ENCODE measurements at places on chromosomes 3 and 15.

DNA sequence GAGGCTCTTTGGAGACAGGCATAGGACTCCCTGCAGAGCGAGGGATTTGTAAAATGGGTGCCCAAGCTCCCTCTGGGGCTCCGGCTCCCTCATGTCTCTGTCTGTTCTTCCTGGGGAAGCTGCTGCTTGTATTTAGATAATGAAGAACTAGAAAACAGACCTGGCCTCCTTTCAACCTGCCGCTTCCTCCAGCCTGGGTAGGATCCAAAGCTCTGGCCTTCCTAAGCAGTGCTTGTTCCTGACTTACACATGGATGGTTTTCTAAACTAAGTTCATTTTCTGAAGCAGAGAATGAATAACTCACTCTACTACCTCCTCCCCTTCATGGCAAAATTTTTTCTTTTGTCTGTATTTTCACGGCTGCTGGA is 36.9 kb upstream of the MYZAP start:
- no peak for DNase-seq

- DNase-seq: no peak
Observed at GRCh38 chr3:179463319-179463718, 12.0 kb upstream of the GNB4 start.

GRCh38 chr3:140316466-140316865 is 361.4 kb upstream of the TRIM42 start:
- DNase-seq: no peak

DNA sequence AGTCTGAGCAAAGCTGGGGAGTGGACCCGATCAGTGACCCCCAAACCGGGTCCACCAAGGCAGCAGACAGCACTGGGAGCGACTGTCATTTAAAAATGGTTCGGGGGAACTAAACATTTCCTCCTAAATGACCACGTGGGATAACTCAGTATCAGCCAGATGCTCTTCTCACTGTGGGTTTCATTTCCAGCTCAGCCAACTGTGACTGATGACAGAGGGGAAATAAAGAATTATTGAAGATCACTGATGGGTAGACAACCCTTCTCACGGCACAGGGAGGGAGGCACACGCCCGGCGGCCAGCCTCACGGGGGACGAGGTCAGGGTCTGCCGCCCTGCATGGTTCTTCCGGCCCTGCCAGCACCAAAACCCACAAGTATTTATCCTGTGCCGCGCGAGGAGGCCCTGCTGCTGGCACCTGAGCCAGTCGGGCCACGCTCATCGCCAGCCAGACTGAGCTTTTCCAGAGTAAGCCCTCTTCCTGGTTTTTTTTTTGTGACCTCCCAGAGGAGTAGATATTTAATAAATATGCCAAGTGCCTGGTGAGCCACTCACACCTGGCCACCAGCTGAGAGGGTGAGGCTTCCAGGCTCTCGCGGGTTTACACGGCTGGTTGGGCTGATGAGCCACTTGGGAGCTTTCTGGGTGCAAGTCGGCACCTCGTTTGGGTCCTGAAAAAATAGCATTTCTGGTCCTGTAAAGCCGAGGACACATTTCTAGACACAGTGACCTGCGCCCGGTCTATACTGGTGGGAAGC is 6.2 kb downstream of the MELTF start:
- DNase-seq: peak; percentile 87

- peak; percentile 11 for DNase-seq
Observed at GRCh38 chr15:57227899-57228298, 148.4 kb upstream of the CGNL1 start.

GRCh38 chr3:124963755-124964154 is 29.2 kb upstream of the MUC13 start:
- DNase-seq: no peak

GRCh38 chr3:190546881-190547510 is 33.1 kb downstream of the IL1RAP start:
- no peak for DNase-seq

DNA sequence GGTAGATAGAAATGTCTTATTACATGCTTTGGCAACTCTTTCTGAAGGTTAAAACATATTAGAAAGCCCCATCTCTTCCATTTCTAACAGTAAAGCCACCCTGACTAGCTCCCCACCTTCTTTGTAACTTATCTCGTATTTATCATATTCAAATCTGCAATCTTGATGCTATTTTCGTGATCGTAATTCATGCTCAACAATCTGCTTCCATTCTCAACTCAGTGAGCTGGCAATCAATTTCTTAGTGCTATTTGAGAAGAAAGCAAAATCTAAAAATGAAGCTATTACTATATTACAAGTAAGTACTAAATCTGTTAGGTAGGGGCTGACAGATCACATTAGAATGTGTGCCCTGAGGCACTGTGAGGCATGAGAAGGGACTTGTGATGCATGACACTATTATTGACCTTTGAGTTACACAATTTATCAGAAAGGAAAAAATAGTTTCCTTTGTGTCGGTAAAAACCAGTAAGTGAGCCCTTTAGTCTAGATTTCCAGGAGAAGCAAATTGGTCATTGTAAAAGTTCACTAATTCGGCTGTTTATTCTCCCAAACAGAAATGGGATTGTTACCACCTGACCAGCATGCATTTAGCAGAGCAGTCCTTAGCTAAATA is 379.7 kb upstream of the CNTN6 start:
- no peak for DNase-seq

DNA sequence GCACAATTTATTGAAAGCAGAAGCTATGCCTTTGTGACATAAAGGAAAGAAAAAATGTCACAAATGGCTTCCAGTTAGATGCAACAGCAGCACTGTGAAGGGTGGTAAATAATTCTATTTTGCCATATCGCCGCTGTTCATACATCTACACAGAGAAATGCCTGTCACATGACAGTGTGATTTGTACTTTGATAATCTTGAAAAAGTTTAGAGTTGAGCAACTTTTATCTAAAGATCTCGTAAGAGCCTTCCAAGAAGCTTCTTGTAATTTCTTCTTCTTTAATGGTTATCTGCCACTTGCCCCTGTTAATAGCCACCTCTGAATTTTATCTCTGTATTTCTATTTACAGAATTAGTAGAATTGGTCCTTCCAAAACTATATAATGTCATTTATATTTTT is 192.3 kb downstream of the ATP8B4 start:
- DNase-seq: no peak

GRCh38 chr15:65421360-65422215 is 1.2 kb downstream of the IGDCC4 start:
- no peak for DNase-seq

GRCh38 chr3:33936171-33936920 is 137.9 kb downstream of the PDCD6IP start:
- DNase-seq: no peak

DNA sequence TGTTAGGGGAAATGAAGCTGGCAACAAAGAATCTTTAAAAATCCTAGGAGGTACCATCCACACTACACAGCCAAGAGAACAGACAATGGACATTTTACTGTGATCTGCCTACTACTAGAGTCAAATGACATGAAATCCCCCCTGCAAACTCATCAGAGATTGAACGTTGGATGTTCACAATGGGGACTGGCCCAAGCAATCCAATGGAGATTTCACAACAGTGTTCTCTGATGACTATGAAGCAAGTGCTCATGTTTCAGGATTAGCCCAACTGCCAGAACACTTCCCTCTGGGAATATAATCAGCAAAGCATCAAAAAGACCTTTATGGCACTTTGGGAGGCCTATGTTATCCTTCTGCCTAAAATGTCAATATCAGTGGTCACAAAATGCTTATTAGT is 97.8 kb downstream of the IGSF11 start:
- peak; percentile 3 for DNase-seq

GRCh38 chr15:71275098-71275497 is 159.8 kb downstream of the THSD4 start:
- DNase-seq: no peak

DNA sequence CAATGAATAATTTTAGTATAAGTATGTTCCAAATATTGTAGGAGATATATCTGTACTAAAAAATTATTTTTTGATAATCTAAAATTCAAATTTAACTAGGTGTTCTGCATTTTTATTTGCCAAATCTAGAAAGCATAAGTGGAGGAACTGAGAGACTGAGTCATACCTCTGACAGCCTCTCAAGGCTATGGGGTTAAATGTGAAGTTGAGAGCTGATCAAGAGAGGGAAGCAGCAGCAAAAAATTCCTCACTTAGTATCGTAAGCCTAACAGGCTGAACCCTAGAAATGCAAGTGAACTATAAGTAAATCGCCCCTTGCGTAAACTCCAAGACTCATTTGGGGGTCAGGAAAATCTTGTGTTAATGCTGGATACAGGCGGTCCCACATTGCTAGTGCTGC is 12.8 kb upstream of the TOPAZ1 start:
- DNase-seq: no peak

DNA sequence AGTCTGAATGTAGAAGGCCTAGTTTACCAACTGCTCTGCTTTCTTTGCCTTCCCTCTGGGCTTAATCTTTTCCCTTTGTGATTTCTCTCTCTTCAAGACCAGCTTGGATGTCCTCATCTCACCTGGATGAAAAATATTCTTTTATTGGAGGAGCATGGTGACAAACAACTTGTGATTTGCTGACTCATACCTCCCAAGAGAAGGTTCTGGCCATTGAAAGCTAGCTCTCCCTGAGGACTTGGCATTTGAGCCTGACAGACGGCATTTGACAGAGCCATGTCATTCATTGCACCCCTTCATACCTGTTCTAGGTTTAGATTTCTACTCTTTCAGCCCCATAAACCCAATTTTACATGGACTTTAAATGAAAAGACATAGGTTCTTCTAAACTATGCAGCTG is 33.3 kb downstream of the ATG7 start:
- DNase-seq: no peak

- DNase-seq: no peak
Observed at GRCh38 chr3:15291589-15292541, 40.5 kb downstream of the SH3BP5 start.

DNA sequence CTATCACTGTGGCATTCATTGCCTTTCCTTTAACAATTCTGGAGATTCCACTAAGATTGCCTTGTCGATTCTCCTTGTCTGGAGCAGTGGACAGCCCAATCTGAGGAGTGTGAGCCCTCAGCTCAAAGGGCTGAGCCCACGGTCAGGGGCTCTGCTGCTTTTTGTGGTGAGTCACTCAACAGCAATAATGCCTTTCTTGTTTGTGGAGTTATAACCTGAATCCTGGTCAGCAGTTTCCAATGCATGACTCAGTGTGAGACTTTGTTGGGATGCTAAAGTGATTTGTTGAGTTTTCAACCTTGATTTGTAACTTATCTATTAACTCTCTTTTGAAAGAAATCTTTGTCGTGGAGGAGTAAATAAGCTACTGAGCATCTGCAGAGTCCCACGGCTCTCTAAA is 183.5 kb downstream of the TJP1 start:
- no peak for DNase-seq

- DNase-seq: no peak
Observed at GRCh38 chr3:154112146-154112852, 8.9 kb upstream of the ARHGEF26 start.

DNA sequence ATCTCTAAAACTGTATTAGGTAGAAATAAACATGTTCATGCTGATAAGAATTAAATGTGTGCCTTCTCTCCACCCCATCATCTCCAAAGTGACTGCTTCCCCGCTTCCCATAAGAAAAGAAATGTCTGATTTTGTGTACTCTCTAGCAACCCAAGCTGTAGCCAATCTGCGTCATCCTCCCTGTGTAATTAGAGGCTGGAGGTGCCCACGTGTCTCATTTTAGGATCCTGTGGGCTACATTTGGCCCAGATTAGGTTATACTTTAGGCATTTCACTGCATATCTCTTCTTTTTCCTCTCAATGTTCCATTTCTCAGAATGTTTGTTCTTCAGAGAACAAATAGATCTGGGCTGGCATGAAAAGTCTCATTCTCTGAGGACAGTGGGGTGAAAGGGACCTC is 19.3 kb upstream of the ZNF148 start:
- DNase-seq: no peak

- no peak for DNase-seq
Observed at GRCh38 chr3:11312166-11312565, 40.0 kb downstream of the ATG7 start.

GRCh38 chr3:56667973-56668579 is 15.0 kb downstream of the TASOR start:
- DNase-seq: no peak

GRCh38 chr3:171994646-171995428 is 44.5 kb upstream of the FNDC3B start:
- DNase-seq: no peak

GRCh38 chr15:90071220-90071807 is 31.0 kb downstream of the IDH2 start:
- DNase-seq: peak; percentile 29

- no peak for DNase-seq
Observed at GRCh38 chr15:69838338-69838737, 259.4 kb downstream of the TLE3 start.

GRCh38 chr15:51024735-51025453 is 69.8 kb downstream of the TNFAIP8L3 start:
- DNase-seq: no peak

DNA sequence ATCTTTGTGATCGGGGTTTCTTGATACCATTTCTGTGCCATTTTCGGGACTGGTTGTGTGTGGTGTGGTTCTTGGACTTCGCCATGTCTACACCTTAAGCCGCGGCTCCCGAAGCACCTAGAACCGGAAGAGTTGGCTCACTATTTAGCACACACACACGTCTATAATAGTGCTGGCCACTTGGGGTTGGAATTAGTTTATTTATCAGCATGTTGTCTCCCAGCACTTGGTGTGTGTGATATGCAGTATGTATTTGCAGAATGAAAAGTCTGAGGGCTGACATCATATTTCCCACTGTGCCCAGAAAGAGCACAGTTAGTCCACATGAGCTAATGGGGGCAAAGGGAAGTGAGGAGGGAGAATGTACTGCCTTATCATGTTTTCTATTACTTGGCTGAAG is 23.6 kb downstream of the MLH1 start:
- DNase-seq: no peak

DNA sequence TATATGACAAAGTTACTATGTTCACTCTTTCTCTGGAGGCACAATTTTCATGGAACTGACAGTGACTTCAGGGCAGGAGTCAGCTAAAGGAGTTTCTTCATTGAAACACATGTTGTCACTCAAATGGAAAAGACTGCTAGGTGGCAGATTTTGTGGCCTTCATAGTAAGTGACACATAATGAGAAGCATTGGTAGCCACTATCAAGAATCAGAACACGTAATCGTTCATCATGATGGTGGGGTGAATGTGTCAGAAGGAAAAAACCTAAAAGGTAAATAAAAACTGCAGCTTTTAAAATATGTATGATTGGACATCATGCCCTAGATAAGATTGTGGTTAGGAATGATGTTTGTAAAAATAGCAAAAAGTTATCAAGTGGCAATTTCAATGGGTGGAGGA is 1491.0 kb downstream of the SI start:
- no peak for DNase-seq

- DNase-seq: no peak
Observed at GRCh38 chr15:34065261-34065660, 26.3 kb upstream of the AVEN start.

Measured in NCI-H1092 treated with DMSO at 0.1 percent for 48 hours (cell line).